Tibial nerve (tissue), 4 donors: ENCODE measurements at places on chromosomes 5 and 9. TPM values are rescaled to one million over a fixed set of nuclear protein-coding genes. Genes with fewer than 3 reads are reported as not detected.

Gene SLIT3
- 39.0 TPM for total RNA-seq

Gene PLAC8L1
- total RNA-seq = not detected

Gene ENTPD2
- total RNA-seq = 21.0 TPM

Gene JAKMIP2
- total RNA-seq = 10.6 TPM

Gene PCDHGA1
- total RNA-seq = 0.90 TPM

Gene FOXI1
- total RNA-seq = not detected
